ENCODE measurements at places on chromosomes 7 and 10.

GRCh38 chr10:115918812-115919211, 354.2 kb downstream of the GFRA1 start:
- no peak for DNase-seq

DNA sequence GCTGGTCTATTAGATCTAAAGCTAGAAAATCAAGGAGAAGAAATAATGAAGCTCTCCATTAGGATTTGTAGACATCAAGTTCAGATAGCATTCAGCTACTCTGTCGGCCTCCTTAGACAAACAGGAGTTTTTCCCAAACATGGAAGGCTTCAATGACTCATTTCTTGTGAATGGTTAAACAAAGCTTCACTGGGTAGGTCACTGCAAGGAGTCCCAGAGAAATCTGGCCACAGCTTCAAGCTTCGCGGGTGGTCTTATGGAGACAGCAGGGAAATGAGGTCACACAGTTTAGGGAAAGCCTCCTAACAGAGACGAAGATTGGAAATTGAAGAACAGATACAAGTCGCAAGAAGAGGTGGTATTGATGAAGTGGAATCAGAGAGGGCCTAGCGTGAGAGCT, 22.6 kb upstream of the LRRC72 start:
- no peak for DNase-seq

DNA sequence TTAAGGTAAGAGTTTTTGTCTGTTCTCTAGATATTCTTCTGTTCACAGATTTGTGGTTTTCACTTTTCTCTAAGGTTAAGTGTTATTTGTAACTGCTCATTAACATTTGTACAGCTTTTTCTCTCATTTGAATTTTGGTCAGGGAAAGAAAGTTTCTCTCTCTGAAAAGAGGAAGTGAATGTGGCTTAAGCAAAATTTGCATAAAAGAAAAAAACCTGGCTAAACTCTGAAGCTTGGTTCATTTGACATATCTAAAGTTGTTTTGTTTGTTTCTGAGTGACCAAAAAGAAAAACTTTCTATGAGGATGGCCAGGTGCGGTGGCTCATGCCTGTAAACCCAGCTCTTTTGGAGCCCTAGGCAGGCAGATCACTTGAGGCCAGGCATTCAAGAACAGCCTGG, 22.0 kb upstream of the SLC26A4 start:
- DNase-seq, result no peak

DNA sequence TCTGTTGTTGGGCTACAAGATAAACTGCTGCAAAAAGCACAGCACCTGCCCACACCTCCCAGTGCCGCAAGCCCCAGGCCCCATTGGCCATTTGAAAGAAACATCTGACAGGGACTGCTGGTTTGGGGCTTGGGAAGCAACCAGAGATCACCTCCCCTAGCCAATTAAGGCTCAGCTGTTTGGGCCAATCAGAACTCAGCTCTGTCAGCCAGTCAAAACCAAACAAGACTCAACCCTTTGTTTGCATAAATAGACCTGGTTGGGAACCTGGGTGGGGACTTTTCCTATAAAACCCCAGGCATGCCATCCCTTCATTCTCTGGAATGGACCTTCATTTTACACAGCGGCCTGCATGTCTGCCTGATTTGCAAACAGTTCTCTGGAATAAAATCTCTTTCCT, 17.2 kb upstream of the NME8 start:
- no peak for DNase-seq

- no peak for DNase-seq
Measured at GRCh38 chr7:14487701-14488395, 414.7 kb downstream of the DGKB start.

DNA sequence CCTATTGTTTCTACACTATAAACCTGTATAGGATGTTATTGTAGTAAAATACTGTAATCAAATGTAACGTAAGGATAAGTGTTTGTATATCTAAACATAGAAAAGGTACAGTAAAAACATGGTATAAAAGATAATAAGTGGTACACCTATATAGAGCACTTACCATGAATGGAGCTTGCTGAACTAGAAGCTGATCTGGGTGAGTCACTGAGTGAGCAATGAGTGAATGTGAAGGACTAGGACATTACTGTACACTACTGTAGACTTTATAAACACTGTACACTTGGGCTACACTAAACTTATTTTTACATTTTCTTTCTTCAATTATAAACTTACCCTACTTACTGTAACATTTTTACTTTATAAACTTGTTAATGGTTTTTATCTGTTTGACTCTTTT, 732.9 kb upstream of the LRRN3 start:
- DNase-seq, result no peak

DNA sequence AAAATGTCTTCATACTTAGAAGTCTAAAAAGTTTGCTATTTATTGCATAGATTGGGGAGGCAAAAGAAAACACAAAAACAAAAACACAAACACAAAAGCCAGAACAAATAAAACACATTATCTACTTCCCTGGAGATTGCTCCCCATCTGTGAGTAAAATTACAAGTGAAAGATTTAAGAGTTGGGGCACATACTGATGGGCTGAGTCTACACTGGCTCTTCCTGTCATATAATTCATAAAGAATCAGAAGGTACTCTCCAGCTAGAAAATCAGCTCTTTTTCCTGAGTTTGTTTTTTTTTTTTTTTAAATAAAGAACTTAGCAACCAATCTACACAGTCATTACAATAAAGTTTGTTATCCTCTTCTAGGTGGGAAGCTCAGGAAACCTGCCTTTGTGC, 192.4 kb upstream of the LRRN3 start:
- DNase-seq, result no peak

DNA sequence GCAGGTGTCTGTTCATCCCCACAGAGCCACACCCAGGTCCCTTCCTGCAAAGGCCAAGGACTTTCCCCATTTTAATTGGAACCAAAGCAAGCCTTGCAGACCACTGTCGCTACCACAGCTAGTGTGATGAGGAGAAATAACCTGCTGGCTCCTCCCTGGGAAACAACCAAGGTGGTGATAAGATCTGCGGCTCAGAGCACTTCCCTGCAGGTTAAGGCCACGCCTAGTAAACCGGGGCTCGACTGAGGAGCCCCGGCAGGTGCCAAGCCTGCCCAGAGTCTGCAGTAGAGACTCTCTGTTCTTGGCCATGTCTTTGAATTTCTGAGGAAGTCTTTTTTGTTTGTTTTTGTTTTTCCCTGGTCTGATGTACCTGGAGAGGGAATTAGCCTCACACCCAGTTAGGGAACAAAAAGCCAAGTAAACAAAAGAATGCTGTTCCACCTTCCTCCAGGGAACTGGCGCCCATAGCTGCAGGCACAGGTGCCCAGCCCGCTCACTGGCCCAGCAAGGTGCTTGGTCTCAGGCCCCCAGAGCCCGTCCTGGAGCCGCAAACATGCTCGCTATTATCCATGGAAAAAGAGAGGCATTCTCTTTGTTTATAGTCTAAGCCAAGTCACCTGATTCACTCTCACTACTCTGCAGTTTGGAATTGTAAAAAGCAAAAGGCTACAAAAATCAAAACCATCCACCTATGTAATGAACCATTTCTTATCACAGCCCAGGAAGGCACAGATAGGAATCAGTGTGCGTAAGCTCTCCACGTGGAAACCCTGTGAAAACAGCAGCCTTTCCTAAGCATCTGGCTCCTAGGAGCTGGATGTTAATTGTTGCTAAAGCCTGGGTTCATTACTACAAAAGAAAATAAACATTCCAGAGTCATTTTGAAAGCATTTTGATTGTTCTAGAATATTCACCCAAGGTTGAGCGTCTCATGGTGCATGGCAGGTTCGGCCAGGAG, 2.7 kb downstream of the GPR146 start:
- peak; percentile 73 for DNase-seq

DNA sequence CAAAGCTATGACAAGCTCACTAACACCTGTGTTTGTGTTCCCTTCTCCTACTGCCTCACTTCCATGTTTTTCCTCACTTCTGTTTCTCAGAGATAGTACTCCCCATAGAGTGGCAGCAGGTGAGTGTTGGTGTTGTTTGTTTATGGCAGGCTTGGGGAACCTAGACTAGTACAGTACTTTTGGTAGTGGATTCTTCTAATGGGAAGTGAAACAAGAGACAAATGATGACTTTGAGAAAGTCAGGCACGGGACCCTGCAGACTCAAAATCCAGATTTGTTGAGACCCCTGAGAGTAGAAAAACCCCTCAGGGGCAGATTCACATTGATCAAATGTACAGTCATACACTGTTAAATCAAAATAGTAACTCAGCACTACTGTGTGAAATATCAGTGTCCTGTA, 6.4 kb upstream of the CFAP69 start:
- DNase-seq, result no peak

- no peak for DNase-seq
Measured at GRCh38 chr10:576130-576465, 113.4 kb downstream of the DIP2C start.

GRCh38 chr7:3859431-3859830, 558.4 kb downstream of the SDK1 start:
- DNase-seq, result no peak

- no peak for DNase-seq
Measured at GRCh38 chr7:122304319-122304975, at the start of gene FEZF1. Gene FEZF1, minus strand, starts transcription at chr7:122304750. Its CDS starts 313 bp downstream, at chr7:122304437.

DNA sequence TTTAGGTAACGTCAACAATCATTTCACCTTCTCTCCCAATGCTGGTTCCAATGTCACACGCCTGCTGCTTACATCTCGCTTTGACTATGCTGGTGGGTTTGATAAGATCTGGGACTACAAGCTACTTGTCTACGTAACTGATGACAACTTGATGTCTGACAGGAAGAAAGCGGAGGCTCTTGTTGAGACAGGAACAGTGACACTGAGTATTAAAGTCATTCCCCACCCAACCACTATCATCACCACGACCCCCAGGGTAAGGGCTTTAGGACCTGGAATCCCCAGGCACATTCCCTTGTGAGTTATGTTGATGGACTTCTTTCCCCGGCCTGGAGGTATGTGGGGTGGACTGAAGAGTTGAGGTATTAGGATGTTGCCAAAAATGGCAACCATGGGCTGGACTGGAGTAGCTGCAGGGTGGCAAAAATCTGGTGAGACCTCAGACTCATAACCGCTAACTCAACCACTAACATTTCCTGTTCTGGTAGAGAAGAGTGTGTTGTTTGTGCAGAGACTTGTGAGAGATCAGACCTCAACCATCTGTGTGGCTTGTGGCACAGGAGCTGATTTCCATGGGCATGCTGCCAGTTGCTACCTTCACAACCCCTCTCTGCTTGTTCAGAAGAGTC, 59.2 kb downstream of the CDHR3 start:
- DNase-seq, result peak; percentile 84

DNA sequence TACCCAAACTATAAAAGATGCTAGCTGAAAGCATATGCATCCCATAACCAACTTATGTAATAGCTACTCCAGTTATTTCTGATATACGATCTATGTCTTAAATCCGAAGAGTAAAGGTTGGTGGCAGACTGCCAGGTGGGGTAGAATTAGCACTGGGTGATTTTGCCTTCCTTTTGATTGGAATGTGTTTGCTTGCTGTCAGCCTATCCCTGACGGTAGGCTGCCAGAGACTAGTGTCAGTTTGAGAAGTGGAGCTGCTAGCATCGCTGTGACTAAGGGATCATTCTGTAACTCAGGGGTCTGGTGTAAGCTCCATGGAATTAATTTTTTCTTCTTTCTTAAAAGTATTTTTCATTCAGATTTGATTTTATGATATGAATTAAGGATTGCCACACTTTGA, 9.5 kb upstream of the SEM1 start:
- no peak for DNase-seq

DNA sequence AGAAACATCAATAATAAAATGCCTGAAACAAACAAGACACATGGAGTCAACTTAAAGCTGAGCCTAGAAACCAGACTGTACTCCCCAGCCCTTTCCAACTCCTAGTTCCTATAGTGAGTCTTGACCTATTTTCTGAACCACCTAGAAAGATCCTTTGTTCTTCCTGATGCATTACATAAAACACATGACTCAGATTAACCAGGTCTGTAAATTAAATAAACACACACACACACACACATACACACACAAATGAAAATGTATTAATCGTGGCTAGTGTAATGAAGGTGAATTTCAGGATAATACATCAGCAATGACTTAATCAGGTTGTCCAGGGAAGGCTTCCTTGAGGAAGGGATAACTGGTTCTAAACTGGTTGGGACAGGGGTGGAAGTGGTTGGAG, 104.7 kb downstream of the ST8SIA6 start:
- no peak for DNase-seq

- no peak for DNase-seq
Measured at GRCh38 chr7:157405914-157406810, 69.4 kb downstream of the DNAJB6 start.

DNA sequence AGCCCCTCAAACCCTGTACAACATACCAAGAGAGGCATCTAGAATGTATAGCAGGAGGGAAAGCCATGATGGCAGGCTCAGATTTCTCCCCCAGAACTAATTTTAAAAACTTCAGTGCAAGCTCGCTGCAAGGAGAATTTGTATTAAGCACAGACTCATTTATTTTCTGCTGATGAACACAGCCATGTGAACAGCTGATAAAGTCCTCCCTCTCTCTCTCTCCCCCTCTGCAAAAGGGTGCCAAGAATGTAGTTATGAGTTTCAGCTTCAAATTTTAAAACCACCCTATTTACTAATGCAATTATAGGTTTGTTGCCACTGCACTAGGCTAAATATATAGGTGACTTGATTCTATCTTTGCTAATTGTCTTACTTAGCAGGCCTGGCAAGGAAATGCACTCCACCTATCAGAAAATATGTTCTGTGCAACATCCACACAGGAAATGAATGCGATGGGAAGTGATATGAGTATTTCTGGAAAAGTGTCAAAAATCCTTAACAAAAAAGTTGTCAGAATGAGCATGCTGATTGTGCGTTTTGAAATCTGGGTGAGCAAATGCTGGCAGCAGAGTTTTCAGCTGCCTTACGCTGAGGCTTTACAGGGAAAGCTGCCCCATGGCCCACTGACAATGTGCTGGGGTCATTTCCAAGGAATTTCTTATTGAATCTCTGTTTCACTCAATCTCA, 43.4 kb upstream of the GHITM start:
- DNase-seq, result no peak

GRCh38 chr7:139124084-139124914, 14.8 kb upstream of the ZC3HAV1 start:
- no peak for DNase-seq

- DNase-seq, result peak; percentile 12
Measured at GRCh38 chr7:130084037-130084875, 13.9 kb downstream of the KLHDC10 start.

- DNase-seq, result no peak
Measured at GRCh38 chr7:27560706-27561235, 101.9 kb downstream of the HIBADH start.

GRCh38 chr10:921471-922414, 9.8 kb downstream of the LARP4B start:
- DNase-seq, result no peak

- DNase-seq, result no peak
Measured at GRCh38 chr7:157507987-157508386, 171.2 kb downstream of the DNAJB6 start.

DNA sequence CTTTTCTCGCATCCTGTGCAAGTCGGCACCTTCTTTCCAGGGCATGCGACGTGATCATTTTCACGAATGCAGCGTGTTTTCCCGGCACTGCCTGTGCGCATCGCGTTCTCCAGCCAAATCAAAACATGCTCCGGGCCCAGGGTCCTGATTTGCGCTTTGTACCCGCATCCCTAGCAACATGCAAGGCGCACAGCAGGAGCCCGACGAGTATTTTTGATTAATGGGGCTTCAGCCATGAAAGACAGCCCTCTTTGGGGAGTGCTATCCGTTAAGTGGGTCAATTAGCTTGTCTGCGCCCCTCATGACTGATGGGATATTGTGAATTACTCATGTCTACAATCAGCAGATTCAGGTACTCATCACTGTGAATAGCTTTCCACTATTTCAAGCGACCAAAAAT, 243.3 kb upstream of the RNF32 start:
- no peak for DNase-seq

- peak; percentile 1 for DNase-seq
Measured at GRCh38 chr10:106189292-106189691, 975.2 kb downstream of the SORCS1 start.

- no peak for DNase-seq
Measured at GRCh38 chr7:32479574-32480200, 10.5 kb downstream of the LSM5 start.

Data from CD8-positive, alpha-beta T cell (primary cell).